Activated T-cell treated with anti-CD3 and anti-CD28 coated beads for 4 hours (primary cell): ENCODE measurements at places on chromosomes 1 and 21.

DNA sequence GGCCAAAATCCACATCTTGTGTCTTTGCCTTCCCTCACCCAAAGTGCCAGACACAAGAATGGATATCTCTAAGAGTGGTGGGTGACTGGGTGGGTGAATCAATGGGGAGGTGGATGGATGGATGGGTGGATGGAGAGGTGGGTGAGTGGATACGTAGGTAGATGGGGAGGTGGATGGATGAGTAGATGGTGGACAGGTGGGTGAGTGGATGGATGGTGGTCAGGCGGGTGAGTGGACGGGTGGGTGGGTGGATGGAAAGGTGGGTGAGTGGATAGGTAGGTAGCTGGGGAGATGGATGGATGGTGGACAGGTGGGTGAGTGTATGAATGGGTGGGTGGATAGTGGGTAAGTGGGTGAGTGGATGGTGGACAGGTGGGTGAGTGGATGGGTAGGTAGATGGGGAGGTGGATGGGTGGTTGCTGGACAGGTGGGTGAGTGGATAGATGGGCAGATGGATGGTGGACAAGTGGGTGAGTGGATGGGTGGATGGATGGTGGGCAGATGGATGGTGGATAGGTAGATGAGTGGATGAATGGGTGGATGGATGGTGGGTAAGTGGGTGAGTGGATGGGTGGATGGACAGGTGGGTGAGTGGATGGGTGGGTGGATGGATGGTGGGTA, 34.2 kb downstream of the SLC19A1 start:
- DNase-seq, result no peak

DNA sequence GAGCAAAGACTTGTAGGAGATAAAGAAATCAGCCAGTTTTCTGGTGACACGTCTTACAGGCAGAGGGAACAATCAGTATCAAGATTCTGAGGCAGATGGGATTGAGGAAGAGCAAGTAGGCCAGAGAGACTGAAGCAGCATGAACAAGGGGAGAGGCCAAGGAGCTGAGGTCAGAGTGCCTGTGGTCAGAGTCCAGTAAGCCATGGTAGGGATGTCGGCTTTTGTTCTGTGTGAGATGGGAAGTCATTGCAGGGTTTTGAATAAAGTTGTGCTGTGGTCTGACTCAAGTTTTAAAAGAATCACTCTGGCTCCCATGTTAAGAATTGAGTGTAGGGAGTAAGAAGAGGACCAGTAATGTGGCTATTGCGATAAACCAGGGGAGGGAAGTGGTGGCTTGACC, 85.9 kb upstream of the IVNS1ABP start:
- DNase-seq, result no peak

DNA sequence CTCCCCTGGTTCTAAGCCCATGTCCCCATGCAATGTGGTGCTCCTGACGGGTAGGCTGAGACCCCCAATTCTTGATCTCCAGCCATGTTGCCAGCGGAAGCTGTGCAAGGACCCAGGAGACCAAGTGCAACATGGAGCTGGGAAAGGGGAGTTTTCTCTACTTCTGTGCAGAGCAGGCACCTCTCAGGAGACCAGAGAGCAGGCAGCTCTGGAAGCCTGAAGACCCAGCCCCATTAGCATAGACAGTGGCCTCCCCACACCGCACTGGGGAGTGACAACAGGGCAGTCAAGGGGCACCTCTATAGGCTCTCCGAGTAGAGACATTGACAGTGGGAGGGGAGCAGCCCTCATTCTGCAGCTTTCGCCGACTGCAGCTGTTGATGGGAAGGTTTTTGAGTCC, 410.2 kb downstream of the MATN1 start:
- no peak for DNase-seq

- DNase-seq, result no peak
Measured at GRCh38 chr1:114094675-114095074, 59.0 kb downstream of the SYT6 start.

DNA sequence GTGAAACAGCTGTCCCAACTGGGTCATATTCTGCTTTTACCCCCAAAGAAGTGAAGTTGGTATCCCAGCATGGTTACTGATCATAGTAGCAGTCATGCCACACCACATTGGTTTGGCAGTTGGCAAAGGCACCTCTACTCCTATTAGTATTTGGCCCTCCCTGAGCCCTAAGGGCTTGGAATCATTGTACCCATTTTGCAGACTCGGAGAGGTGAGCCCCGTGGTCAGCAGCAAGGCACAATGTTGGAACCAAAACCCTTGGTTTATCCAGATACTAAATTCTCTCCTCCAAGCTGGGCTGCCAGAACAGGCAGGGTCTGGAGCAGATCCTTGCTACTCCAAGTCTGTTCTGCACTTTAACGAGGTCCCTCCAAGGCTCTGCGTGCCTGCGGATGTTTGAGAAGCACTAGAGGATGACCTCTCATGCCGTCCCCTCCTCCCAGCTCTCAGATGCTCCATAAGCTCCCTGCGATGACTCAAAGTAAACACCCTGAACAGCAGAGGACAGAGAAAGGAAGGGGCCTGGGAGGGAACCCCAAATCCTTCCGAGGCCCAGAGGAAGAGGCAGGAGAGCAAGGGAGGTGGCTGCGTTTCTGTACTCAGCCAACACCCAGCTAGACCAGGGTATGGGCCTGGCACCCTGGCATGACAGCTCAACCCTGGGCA, 89.3 kb downstream of the PAX7 start:
- DNase-seq, result no peak

GRCh38 chr1:215889871-215890270, 322.8 kb downstream of the KCTD3 start:
- no peak for DNase-seq

GRCh38 chr1:20151906-20152598, 12.9 kb downstream of the PLA2G2F start:
- DNase-seq, result peak; percentile 80

- DNase-seq, result no peak
Measured at GRCh38 chr1:177315761-177316160, 145.0 kb downstream of the BRINP2 start.

DNA sequence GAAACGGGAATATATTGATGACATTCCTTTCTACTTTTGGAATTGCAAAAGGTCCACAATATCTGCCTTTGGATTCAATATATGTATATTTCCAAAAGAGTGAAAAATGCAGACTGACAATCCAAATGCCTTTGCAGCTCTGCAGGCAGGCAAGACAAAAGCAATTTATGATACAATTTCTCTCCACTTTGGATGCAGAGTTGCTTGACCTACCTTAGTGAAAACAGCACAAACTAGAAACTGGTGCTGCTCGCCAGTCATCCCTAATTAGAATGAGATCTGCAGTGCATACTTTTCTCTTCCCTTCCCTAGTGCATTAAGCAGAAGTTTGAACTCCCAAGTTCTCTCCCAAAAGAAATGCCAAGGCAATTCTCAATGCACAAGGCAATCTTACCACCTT, 56.8 kb downstream of the KIAA0319L start:
- no peak for DNase-seq

DNA sequence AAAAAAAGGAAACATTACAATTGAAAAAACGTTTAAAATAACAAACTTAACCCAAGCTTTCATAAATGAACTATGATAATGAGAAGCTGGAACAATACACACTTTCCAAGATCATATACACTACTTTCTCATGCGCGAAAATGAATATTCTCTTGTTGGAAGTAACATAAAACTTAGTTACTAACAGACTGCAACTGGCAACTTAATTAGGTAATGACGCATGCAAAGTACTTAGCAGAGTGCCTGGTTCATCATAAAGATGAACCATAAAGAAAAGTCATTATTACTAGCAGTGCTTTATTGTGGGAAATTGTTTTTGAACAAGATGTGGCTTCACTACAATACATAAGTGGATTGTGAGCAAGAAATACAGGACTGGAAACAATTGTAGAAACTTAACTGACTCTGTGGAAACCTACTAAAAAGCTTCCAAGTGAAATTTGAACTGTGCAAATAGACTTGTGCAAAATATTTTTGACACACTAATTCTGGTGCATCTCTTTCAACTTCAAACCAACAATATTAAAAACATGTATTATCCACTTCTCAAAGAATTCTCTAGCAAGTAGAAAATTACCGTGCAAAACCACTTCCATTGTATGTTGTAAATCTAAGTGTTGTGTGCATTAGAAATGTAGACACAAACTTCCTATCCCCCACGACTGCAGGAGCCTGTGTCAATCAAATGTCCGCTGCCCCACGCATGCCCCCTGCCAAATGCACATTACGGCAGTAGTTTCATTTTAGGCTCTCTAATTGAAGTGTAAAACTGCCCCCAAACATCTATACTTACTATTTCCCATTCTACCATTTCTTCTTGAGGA, 2.0 kb downstream of the ARHGAP29 start:
- no peak for DNase-seq

GRCh38 chr1:239547987-239548386, 161.6 kb downstream of the CHRM3 start:
- no peak for DNase-seq

DNA sequence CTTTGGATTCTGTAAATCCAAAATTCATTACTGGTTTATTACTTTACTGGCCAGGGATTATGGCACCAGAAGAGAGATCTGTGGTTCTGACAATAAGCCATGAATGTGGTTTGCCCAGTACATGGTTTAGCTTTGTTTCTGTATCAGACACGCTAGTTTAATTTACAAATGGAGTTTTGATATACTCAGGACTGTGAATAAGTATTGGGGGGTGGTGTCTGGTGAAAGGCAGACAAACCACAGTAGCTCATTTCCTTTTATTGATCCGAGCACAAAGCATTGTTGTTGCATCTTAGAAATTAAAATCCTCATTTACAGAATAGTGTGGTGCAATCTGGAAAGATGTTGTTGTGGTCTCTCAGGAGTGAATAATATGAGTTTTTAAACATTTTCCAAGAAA, 96.0 kb downstream of the ST6GALNAC3 start:
- DNase-seq, result no peak

- no peak for DNase-seq
Measured at GRCh38 chr1:248366609-248367008, 5.1 kb downstream of the OR2T4 start.

- no peak for DNase-seq
Measured at GRCh38 chr1:235734335-235734734, 84.8 kb upstream of the GNG4 start.

DNA sequence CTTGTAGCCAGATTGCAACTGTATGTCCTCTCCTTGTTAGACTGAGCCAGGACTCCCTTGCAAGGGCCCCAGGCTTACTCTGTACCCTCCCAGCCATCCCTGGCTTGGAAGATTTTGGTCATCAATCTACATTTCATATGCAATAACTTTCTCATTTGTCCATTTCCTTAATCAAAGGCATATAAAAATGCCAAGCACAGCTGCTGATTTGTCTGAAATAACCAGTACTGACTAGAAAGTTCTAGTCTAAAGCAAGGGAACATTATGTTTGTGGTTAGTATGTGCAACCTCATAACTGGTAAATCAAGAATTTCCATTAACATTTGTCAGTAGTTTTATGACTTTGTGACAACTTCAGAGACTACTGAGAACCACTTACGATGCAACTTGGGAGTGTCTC, 370.2 kb downstream of the ST6GALNAC3 start:
- no peak for DNase-seq

GRCh38 chr21:10641107-10641506, 119.7 kb downstream of the TPTE start:
- DNase-seq, result no peak

DNA sequence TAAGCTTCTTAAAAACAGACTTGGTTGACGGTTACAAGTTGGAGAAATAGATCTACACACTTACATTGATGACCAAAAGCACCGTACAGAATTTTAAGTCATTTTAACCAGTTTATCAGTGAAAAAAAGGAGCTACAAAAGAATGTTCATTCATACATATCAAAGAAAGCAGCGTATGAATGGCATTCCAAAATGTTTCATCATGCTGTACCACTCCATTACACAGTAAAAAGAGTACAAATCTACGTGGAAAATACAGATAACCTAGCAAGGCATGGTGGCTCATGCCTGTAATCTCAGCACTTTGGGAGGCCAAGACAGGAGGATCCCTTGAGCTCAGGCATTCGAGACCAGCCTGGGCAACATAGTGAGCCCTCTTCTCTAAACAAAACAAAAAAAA, 40.3 kb downstream of the ZZZ3 start:
- no peak for DNase-seq

DNA sequence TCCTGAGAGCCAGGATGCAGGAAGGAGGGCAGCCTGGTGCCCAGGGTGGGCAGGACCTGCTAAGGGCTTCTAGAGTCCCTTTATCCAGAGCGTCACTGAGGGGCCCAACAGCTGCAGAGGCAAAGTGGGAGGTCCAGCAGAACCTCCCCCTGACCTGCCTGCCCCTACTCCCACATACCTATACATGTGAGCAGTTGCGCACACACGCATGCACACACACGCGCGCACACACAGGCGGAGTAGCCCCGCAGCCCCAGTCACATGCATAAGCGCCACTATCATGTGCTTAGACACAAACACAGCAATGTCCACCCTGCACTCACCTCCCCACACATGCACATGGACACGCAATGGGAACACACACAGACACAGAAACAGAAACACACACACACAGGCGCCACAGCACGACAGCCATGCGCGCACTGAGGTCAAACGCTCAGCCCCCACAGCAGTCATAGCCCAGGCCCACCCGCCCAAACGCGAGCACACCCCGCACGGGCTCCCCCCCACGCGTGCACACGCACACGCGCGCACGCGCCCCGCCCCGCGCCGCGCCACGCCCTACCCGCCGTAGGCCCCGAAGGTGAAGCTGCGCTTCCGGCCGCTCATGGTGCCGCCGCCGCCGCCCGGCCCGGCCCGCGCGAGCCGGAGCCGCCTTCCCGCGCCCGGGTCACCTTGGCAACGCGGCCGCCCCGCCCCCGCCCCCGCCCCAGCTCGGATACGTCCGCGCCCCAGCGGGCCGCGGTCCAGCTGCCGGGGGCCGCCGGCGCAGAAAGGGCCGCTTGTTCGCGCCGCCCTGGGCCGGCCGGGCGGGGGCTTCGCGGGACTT, 17.7 kb downstream of the RAP1GAP start:
- no peak for DNase-seq

- no peak for DNase-seq
Measured at GRCh38 chr1:95548211-95548610, 314.2 kb downstream of the RWDD3 start.

DNA sequence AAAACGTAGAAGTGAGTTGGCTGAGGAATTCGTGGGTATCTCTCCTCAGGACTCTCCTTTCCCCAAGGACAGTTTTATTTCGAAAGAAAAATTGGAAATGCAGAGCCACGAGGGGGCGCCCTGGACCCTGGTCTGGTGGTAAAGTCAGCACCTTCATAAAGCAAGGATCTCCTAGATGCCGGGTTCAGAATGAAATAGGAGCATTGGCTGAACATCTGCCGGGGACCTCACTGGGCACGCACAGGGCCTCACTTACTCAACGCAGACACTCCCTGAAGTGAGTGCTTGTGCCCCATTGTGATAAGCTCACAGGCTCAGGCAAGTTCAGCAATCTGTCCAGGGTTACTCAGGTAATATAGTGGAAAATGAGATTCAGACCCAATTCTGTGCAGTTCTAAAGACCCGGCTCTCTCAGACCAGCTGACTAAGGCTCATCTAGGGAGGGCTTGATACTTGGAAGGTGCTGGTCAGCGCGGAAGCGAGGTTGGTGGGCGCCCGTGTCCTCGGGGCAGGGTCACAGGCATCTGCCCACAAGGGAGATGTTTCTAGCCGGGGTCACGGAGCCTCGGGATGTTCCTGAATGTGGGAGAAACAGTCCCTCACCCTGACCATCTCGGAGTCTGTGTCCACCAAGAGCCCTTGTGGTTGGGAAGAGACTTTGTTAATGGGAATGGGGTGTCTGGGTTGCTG, 55.7 kb upstream of the ETV3 start:
- peak; percentile 33 for DNase-seq
